ENCODE measurements at places on chromosomes 5 and 9.

GRCh38 chr9:68560071-68560844 is 19.6 kb upstream of the TMEM252 start:
- DNase-seq, result peak; percentile 85

DNA sequence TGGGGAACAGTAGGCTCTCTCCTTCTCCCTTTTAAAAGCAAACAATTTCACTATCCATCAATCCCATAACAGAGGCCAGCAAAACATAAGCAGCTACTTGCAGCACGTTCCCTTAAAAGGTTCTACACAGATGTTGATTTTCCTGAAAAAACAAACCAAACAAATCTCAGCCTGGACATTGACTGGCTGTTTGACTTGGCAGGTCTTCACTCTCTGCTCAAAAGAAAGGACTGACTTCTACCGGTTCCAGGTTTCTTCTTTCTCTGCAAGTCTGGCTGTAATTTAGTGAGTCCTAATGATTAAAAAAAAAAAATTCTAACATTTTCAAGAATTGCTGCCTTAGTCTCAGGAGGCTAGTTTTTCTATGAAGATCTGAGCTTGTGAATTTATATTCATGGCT is 203.1 kb upstream of the EFNA5 start:
- no peak for DNase-seq

DNA sequence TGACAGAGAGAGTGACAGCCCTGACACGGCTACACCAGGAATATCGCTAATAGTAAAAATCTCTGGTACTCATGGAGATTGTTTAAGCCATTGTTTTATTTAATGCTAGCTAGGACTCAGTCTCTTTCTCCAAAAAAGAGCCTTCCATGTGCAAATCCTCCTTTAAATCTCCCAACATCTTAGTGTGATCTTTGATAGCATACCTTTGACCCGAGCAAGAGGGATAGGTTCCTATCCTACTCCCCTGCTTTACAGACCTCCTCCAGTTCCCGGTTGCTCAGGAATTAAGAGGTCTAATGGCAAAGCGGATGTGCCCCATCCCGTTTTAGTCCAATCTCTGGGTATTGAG is 663 bp upstream of the FRMD3 start:
- DNase-seq, result peak; percentile 38

GRCh38 chr5:72847439-72847838 is 31.0 kb downstream of the TNPO1 start:
- no peak for DNase-seq

- DNase-seq, result peak; percentile 42
Measured at GRCh38 chr5:127757576-127757975, 54.4 kb downstream of the CCDC192 start.

GRCh38 chr5:5685737-5686136 is 263.3 kb downstream of the ICE1 start:
- DNase-seq, result no peak

DNA sequence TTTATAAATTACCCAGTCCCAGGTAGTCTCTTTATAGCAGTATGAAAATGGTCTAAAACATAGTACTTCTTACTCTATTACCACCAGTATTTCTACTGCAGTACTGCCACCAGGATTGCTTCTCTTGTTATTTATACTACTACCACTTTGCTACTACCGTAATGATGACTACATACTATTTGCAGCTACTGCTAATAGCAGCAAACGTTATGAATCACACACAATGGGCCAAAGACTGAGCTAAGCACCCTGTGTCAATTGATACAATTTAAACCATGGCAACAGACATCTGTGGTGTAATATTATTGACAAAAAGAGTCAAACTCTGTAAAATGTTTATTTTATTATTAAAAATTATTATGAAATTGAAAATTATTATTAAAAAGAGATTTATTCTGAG is 15.3 kb upstream of the KIF12 start:
- no peak for DNase-seq

GRCh38 chr5:32839106-32839505 is 128.0 kb downstream of the NPR3 start:
- DNase-seq, result no peak

- DNase-seq, result no peak
Measured at GRCh38 chr9:102518324-102518723, 476.8 kb upstream of the CYLC2 start.

DNA sequence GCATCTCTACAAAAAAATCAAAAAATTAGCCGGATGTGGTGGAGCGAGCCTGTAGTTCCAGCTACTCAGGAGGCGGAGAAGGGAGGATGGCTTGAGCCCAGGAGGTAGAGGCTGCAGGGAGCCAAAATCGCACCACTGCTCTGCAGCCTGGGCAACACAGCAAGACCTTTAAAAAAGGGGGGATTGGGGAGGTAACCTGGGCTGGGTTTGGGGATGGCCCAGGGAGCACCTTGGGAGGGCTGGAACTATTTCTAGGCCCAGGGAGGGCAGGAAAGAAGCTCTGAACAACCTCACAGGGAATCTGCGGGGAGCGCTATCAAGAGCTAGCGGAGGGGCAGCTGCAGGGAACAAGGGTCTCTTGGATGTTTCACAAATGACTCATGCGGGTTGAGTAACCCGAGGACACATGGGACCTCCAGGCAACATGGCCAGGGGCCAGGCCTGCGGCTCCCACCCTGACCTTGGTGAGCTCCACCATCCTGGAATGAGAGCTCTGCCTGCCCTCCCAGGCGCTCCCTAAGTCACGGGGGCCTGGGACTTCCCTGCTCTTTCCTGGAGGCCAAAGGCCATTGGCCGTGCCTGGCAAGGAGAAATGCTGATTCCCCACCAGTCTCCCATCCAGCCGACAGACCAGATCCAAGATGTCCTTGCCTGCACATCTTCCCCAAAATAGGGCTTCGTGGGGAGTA is 23.4 kb downstream of the SARDH start:
- no peak for DNase-seq

DNA sequence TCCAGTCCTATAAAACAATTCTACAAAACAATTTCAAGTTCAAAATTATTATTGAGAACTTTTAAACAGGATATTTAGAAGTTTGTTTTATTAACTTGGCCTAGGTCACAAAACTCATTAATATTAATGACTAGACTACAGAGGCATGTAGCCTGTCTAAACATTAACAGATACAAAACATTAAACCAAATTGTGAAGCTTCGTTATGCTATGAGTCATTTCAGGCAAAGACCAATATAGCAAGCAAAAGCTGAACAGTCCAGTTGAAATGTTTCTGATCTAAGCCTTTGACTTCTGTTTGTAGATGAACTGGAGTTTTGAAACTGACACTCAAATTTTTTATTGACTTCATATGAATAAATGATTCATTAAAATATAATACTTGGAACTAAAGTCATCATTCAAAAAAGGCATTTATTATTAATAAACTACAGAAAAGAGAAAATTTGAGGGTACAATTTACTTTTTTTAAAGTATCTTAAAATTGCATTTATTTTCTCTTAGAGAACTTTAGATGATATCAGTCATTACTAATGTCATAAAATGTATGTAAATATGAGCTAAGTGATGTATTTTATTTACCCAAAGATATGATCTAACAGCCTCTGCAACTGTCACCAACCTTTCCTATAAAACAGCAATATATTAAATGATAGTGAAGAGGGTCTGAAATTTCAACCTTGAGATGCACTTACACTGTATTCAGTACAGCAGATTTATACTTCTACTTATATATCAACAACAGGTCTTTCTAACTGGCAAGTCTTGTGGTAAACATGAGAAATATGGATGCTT is 188.8 kb downstream of the COMMD10 start:
- no peak for DNase-seq

DNA sequence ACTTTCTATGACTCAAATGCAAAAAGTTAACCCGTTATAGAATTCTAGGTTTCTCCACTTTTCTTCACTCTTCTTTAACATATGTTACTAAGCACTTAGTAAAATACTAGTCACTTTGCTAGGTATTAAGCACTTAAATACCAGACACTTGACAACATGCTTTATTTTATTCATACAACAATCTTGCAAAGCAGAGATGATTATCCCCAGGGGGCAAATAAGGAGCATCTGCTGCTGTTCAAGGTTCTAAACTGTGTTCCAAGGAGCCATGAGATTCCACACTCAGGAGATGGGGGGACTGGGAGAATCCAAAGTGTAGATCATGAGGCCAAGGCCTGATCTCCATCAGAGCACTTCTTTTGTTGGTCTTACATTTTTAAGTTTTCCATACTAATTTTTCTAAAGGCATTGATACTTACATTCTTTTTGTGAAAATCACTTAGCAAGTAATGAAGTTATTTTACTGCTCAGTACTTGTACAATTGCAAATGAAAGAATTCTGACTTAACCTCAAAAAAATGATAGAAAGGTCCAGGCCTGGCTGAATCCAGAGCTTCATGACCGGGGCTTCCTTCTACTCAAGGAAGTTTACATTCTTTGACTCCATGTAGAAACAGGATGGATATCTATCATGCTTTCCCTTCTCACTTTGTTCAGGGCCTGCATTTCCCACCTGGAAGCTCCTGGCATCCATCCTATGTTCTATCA is 504.4 kb upstream of the WWC1 start:
- no peak for DNase-seq

GRCh38 chr9:133031496-133031911 is 707 bp downstream of the GTF3C5 start:
- DNase-seq, result peak; percentile 46

Data from GM23338 (cell line).